Hypothalamus (tissue), 51 donors: ENCODE measurements at places on chromosomes 11 and 22.

DNA sequence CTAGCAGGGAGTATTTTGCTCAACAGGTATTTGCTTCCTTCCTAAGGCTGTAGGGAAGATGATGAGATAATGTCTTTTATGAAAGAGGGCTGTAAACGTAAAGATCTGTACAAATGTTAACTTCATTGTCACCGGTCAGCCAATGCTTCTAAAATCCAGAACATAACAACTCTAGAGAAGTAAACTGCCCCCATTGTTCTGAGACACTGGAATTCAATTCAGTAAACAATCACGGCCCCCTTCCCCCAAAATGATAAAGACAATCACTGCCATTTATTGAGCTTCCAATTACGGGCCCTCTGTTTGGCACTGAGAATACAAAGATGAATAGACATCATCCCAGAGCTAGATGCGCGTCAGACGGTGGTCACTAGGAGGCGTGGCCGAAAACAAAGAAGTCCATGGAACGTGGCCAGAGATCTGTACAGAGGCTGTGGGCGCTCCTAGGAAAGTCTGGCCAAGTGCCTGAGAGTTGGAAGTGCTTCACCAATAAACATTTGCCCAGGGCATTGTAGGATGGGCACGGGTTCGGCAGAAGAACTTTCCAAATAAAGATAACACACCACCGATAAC, 576 bp downstream of the TMEM258 start:
- peak; percentile 49 for DNase-seq

DNA sequence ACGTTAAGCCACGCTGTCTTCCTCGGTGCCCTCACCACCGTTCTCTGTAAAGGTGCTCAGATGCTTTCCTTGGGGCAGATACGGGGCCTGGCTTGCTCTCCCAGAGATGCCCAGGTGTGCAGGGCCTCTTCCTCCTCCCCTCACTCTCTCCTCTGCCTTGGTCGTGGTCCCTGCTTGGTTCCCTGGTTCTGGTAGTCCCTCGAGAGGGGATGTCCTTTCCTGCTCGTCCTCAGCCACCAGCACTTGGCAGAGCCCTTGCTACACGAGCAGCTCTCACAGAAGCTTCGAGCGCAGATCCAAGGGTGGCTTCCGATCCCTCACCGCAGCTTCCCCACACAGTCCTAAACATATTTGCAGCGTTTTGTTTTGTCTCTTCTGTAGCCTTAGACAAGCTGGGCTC, 298.8 kb downstream of the TBC1D22A start:
- no peak for DNase-seq

DNA sequence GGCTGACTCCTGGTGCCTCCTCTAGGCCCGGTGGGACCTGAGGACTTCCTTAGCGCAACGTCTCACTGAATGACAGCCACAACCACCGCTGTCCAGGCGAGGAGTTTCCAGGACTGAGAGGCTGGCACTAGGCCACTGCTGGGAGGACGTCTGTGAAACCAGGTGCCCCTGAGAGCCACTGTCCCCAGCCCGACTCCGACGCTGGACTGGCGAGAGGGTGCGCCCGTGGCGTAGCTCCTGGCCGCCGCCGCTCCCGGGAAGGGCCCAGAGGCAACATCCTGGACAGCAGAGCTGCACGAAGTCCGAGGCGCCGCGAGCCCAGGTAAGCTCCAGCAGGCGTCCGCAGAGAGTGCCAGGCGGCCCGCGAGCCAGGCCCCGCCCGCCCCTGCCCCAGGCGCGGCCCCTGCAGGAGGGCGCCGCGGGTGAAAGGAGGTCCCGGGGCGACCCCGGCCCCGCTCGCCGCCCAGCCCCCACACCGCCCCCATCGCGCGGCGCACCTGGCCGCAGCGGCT, 525 bp downstream of the DGCR2 start:
- no peak for DNase-seq

DNA sequence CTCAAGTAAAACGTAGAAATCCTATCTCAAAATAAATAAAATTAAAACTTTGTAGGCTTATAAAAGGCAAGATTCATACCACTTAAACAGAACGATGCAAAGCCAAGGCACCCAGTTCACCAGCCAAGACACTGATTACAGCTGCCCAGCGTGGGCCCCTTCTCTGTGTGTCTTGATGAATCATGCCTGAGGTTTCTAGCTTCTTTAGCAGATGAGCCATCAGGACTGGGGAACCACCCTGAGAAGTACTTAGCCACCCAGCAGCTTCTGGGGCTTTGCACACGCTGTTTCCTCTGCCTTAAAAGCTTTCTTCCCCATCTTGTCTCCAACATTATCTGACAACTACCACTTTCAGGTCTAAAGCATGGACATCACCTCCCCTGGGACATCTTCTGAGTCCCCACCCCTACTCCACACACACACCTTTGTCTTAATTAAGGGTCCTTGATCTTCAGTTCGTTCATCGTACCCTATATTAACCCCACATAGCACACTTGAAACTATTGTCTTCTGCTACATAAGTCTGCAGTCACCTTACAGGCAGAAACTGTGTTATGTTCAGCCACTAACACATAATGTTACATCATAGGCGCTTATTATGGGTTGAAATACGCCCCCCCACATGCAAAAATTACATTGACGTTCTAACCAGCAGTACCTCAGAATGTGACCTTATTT, 8.7 kb upstream of the LAYN start:
- no peak for DNase-seq

DNA sequence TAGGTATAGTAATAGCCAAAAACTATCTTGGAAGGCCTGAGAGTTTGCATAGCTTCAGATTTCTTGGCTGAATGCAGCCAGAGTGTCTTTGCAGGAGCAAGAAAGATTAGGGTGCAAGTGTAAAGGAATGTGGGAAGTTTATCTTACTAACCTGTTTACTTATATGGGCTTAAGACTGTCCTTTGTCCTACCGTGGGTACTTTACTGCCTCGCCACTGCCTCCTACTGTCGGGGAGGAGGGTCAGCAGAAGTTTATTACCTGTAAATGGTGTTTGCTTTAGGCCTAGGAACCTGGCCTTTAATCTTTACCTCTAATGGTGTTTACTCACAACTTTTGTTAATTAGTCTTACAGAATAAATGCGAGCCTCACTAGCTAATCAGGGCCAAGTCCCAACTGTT, 633.8 kb downstream of the DLG2 start:
- DNase-seq, result no peak

GRCh38 chr11:21636561-21636960, 556.3 kb upstream of the ANO5 start:
- DNase-seq, result no peak

GRCh38 chr22:18077639-18078328, at the start of gene PEX26:
TSS of gene PEX26 (plus strand) at chr22:18077990. CDS start at chr22:18078377, 387 bp downstream.
- peak; percentile 97 for DNase-seq

- DNase-seq, result no peak
Measured at GRCh38 chr11:109237636-109238035, 184.4 kb upstream of the C11orf87 start.

DNA sequence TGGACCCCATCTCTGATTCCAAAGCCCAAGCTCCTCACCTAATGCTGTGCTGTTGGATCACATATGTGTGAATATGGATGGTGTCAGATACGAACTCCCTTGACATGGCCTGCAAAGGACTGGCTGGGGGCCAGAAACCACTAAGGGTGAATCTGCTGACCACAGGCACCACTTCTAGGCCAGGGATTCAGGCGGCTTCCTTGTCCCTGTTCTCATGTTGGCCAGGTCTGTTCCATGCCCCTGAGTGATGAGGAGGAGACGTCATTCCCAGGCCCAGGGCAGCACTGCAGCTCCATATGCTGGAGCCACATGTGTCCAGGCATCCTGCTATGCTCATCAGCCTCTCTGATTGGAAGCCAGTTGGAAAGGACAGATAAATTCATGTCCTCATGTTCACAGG, 130.0 kb upstream of the BDNF start:
- DNase-seq, result no peak

DNA sequence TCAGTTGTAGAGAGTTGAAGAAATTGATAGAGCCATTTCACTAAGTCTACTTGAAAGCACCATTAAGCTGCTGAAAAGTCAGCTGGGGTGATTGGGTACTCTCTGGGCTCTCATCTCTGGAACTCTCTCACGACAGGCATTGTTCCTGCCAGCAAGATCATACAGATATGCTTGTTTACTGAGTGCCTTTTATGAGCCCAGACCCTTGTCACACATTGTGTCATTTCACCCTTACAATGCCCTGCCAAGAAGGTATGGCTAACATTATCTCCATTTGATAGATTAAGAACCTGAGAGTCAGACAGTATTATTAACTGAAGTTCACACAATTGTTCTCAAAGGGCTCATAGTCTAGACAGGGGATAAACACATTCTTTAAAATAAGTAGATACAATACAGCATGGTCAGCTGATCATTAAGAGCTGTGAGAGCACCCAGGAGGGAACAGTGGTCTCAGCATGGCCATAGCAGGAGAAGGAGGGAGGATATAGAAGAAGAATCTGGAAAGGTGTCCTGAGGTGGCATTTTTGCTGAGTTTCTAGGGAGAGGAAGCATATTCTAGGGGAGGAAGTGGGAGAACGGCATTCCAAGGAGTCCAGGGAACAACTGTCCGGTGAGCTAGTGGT, 580.5 kb downstream of the INSC start:
- DNase-seq, result no peak

DNA sequence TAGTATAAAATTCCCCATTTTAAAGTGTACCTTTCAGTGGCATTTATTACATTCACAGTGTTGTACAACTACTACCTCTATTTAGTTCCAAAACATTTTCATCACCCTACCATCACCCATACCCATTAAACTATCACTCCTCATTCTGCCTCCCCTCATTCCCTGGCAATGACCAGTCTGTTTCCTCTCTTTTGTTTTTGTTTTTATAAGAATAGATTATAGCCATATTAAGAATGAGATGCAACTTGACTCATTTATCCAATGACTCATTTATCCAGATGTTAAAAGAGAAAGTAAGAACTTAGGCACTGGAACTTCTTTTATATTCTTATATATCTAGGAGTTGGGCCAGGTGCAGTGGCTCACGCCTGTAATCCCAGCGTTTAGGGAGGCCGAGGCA, 156.3 kb downstream of the FAT3 start:
- DNase-seq, result no peak

DNA sequence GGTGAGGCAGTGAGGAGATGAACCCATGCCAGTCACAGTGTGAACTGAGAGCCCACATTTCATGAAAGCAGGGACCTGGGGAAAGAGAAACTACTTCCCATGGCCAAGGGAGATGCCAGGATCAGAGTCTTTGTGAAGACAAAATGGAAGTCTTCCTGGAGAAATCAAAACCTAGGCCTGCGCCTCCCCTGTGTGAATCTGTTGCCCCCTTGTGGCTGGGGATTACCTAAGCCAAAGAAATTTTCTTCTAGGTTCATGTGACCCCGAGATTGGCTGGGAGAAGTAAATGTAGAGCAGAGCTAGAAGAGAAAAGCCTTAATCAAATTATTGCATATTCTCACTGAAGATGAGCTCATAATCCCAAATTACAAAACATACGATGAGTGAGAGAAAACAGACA, 1075.3 kb downstream of the TBC1D22A start:
- DNase-seq, result no peak
